Psoas muscle (tissue), 8 donors: ENCODE measurements at places on chromosomes 16 and 17. TPM values are rescaled to one million over a fixed set of nuclear protein-coding genes. Genes with fewer than 3 reads are reported as not detected.

Gene KRT33B
- total RNA-seq = not detected

DNA sequence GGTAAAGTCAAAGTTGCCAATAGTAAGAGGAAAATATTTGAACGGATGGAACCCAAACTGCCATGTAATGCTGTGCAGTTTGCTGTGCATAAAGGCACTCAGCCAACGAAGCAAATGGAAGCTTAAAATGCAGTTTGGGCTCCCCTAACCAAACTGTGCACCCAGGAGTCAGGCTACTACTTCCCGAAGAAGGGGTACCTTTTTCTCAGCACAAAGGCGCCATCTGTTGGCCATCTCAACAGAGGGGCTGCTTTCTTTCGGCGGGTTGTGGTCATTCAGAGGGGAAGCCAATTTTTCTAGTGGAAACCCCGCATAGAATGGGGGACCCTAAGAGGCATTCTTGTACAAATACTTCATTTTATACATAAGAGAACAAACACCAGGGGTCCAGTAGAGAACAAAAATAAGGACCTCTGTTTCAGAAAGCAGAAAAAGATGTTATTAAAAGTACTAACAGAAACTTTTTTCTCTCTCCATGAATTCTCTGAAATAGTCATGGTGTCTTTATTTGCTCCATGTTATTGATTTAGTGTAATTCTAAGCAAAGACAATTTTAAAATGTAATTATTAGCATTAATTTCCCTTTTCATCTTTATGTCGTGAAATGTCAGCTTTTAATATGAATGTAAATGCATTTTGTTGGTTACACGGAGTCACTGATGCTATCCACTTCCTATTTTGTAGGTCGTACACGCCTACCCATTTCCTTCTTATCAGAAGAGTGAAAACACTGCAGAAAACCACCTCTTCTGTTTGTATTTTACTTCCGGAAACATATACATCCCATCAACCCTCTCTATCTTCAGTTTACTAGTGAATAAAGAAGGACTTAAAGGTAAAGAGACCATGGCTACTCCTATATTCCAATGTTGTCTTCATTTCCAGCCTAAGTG lies 453.3 kb downstream of the KCNJ2 start:
- no peaks in the 10 kb centered on the region for H3K27me3 ChIP-seq
- peak; percentile 25 for DNase-seq
- peaks cover 4% of the 10 kb centered on the region for H3K4me1 ChIP-seq
- H3K4me3 ChIP-seq = peak overlapping the region; percentile 24
- no peak overlapping the region for H3K27ac ChIP-seq

DNA sequence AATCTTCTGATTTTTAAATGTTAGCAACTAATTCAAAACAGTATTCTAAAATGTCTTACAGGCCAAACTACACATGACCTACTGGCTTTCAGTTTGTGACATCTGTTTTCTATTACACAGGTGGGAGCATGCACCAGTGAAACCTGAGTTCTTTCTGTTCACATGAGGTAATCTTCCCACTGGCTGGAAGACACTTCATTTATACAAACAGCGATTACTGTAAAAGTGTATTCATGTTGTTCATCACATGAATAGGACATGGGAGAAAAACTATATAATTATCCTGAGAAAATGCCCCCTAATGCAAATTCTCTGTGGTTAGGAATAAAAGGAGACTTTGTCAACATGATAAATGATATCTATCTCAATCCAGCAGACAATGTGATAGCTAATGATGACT lies 11.1 kb upstream of the PIK3R5 start:
- no peaks in the 10 kb centered on the region for H3K36me3 ChIP-seq
- H3K27me3 ChIP-seq = no peaks in the 10 kb centered on the region
- no peak for DNase-seq

- DNase-seq = no peak
- no peak overlapping the region for H3K27ac ChIP-seq
- no peak overlapping the region for H3K4me3 ChIP-seq
- no peaks in the 10 kb centered on the region for H3K27me3 ChIP-seq
These were observed 21.4 kb upstream of the SPNS2 start for GRCh38 chr17:4477255-4477791.

- no peak overlapping the region for H3K4me3 ChIP-seq
- no peak for DNase-seq
- no peak overlapping the region for H3K27ac ChIP-seq
- no peaks in the 10 kb centered on the region for H3K4me1 ChIP-seq
- peaks cover 92% of the 10 kb centered on the region for H3K27me3 ChIP-seq
- no peaks in the 10 kb centered on the region for H3K36me3 ChIP-seq
These were observed 8.1 kb upstream of the CXCL16 start for GRCh38 chr17:4747847-4748246.

GRCh38 chr16:13911871-13912270 lies 8.1 kb upstream of the ERCC4 start:
- no peak for DNase-seq
- H3K4me3 ChIP-seq = no peak overlapping the region
- H3K27me3 ChIP-seq = no peaks in the 10 kb centered on the region
- H3K27ac ChIP-seq = no peak overlapping the region
- H3K36me3 ChIP-seq = no peaks in the 10 kb centered on the region
- peaks cover 10% of the 10 kb centered on the region for H3K4me1 ChIP-seq

- peak overlapping the region; percentile 53 for H3K27ac ChIP-seq
- H3K4me3 ChIP-seq = no peak overlapping the region
- DNase-seq = no peak
- peaks cover 3% of the 10 kb centered on the region for H3K27me3 ChIP-seq
These were observed 23.3 kb upstream of the NGFR start for GRCh38 chr17:49471769-49472168.

Gene TMC5
- total RNA-seq = not detected

Gene ZP2
- not detected for total RNA-seq

DNA sequence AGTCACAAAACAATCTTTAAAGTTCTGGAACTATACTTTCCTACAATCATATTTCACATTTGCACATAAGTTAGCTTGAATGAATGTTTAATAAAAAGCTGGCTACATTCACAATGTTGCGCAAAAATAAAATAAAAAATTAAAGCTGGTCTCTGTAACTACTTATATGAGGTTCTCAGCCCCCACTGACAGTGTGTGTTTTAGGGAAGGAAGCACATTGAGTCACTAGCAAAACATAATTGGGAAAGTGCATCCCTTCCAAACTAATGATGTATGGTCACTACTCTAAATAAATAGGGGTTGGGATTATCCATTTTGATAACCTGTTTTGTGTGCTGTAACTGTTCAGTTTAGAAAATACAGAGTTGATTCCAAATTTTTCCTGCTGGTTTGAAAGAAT lies 251.9 kb downstream of the IRX3 start:
- H3K4me1 ChIP-seq = peaks cover 13% of the 10 kb centered on the region
- no peaks in the 10 kb centered on the region for H3K36me3 ChIP-seq
- H3K27ac ChIP-seq = no peak overlapping the region
- H3K27me3 ChIP-seq = no peaks in the 10 kb centered on the region

- no peaks in the 10 kb centered on the region for H3K4me1 ChIP-seq
- H3K27ac ChIP-seq = no peak overlapping the region
- H3K27me3 ChIP-seq = no peaks in the 10 kb centered on the region
- no peak for DNase-seq
These were observed 35.2 kb downstream of the KIAA0513 start for GRCh38 chr16:85062845-85063244.

- no peak overlapping the region for H3K4me3 ChIP-seq
- no peak overlapping the region for H3K27ac ChIP-seq
- H3K27me3 ChIP-seq = no peaks in the 10 kb centered on the region
- H3K4me1 ChIP-seq = peaks cover 5% of the 10 kb centered on the region
These were observed 157.9 kb downstream of the RPTOR start for GRCh38 chr17:80702315-80703141.

DNA sequence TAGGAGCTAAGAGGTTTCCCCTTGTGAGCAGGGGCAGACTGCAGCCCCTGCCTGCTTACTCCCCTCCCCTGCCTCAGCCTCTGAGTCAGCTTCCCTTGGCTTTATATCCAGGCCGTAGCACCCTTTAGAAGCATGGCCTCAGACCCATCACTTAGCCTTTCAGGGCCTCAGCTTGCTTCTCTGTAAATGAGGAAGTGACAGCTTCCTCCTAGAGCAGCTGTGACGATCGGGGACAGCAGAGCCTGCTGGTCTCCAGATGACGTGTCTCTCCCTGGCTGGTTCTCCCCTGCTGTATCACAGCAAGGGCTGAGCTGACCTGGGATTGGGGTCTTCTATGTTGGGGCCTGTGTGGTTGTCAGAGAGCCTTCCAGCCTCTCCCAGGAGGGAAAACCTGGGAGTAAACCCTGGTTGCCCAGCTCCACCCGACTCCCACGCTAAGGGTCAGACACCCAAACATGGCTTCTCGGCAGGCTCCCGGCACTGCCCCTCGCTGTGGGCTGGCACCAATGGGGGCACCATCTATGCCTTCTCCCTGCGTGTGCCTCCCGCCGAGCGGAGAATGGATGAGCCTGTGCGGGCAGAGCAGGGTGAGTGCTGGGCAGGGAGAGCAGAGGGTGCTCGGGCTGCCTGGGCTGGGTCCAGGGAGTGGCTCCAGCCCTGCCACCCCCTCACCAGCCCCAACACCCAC lies 16.3 kb upstream of the MYO15B start:
- H3K27ac ChIP-seq = no peak overlapping the region
- no peak for DNase-seq
- H3K4me1 ChIP-seq = no peaks in the 10 kb centered on the region
- no peaks in the 10 kb centered on the region for H3K36me3 ChIP-seq
- H3K4me3 ChIP-seq = no peak overlapping the region

DNA sequence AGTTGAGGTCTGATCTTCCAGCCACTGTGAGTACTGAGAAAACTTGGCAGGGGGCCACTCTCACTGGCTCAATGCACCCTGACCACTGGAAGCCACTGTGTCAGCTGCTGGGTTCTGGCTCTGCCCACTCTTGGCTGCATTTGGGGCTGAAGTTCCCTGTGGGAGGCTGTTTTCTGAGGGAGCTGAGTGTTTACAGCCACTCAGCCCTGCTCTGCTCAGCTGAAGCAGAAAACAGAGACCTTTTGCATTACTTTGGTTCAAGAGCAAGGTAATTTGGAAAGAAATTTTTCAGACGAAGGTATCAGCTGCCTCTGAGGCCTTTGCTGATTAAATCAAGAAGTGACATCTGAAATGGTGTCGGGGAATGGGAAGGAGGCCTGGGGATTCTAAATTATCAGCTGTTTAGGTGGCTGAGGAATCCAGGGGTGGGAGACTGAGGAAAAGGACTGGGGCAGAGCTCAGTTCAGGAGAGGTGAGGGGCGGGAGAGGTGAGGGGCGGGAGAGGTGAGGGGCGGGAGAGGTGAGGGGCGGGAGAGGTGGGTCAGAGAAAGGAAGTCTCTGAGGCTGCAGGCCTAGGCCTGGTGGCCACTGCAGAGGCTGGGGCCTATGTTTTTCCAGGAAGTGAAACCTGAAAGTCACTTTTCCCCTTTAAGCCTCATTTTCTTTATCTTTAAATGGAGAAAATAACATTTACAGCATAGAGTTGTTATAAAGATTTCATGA lies at the start of gene ACSM5:
Gene ACSM5, plus strand, starts transcription at position 137 of the 723 bp plus-strand sequence. CDS start 1,951 bp downstream, outside the sequence.
- DNase-seq = peak; percentile 53
- H3K4me3 ChIP-seq = peak within 1 kb of the TSS; percentile 57
- no peaks in the 10 kb centered on the region for H3K4me1 ChIP-seq
- no peaks in the 10 kb centered on the region for H3K36me3 ChIP-seq
- no peaks in the 10 kb centered on the region for H3K27me3 ChIP-seq
- H3K27ac ChIP-seq = peak within 1 kb of the TSS; percentile 46

Gene TMEM88
- 21.0 TPM for total RNA-seq

GRCh38 chr17:22142091-22142490 lies 449.8 kb downstream of the KCNJ18 start:
- no peak overlapping the region for H3K27ac ChIP-seq
- no peaks in the 10 kb centered on the region for H3K36me3 ChIP-seq
- no peaks in the 10 kb centered on the region for H3K4me1 ChIP-seq
- H3K27me3 ChIP-seq = no peaks in the 10 kb centered on the region
- no peak overlapping the region for H3K4me3 ChIP-seq

DNA sequence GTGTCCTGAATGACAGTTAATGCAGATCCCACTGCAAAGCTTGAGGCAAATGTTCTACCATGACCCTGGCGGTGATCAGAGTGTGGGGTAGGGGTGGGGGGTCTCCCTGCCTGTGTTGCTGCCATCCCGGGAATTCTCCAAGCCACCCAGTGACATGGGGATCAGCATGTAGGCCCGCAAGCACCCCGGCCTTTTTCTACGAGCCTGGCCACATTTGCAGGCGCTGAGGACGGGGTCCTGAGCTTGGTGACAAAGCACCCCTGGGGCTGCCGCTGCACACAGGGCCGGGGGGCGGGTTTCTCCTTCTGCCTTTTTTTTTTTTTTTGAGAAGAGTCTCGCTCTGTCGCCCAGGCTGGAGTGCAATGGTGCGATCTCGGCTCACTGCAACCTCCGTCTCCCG lies 35.8 kb downstream of the SLC7A5 start:
- H3K36me3 ChIP-seq = peaks cover 88% of the 10 kb centered on the region
- no peak overlapping the region for H3K4me3 ChIP-seq
- H3K4me1 ChIP-seq = no peaks in the 10 kb centered on the region
- H3K27me3 ChIP-seq = no peaks in the 10 kb centered on the region

Gene FGF11
- 10.1 TPM for total RNA-seq

- no peak overlapping the region for H3K27ac ChIP-seq
- no peak overlapping the region for H3K4me3 ChIP-seq
- no peaks in the 10 kb centered on the region for H3K36me3 ChIP-seq
These were observed 20.9 kb upstream of the PSMD7 start for GRCh38 chr16:74275711-74276110.

DNA sequence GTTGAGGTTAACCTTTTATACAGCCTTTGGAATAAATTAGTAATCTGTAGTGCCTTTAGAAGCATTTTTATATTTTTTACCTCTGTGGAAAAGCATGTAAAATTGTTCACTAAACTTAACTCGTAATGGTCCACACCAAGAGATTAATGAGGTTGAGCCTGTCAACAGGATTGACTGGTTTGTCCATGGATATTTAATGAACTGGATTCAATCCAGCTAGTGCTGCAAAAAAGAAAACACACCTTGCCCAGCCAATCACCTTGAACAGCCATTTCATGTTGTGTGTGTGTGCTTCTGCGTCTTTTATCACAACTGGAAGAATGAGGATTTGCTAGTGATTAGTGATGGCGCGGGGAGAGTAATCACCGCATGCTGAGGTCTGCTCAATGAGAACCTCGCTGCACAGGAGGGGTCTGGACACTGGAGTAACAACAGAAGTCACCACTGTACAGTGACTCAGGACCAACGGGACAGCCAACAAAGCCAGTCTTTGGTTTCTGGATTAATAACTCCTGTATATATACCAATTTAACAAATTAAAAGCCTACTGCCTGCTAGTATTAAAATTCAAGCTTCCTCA lies 33.7 kb downstream of the LITAFD start:
- no peak for DNase-seq
- H3K27ac ChIP-seq = no peak overlapping the region
- H3K36me3 ChIP-seq = peaks cover 100% of the 10 kb centered on the region
- H3K4me1 ChIP-seq = no peaks in the 10 kb centered on the region

- no peak for DNase-seq
- H3K36me3 ChIP-seq = no peaks in the 10 kb centered on the region
- no peak overlapping the region for H3K27ac ChIP-seq
- H3K4me1 ChIP-seq = no peaks in the 10 kb centered on the region
- H3K4me3 ChIP-seq = no peak overlapping the region
- no peaks in the 10 kb centered on the region for H3K27me3 ChIP-seq
These were observed 55.4 kb downstream of the ABAT start for GRCh38 chr16:8729779-8730334.

GRCh38 chr16:48576927-48577326 lies 33.1 kb downstream of the N4BP1 start:
- H3K27me3 ChIP-seq = no peaks in the 10 kb centered on the region
- no peak overlapping the region for H3K4me3 ChIP-seq
- peaks cover 31% of the 10 kb centered on the region for H3K4me1 ChIP-seq
- no peaks in the 10 kb centered on the region for H3K36me3 ChIP-seq

- no peaks in the 10 kb centered on the region for H3K27me3 ChIP-seq
- H3K4me1 ChIP-seq = peaks cover 61% of the 10 kb centered on the region
- DNase-seq = peak; percentile 60
- peak overlapping the region; percentile 92 for H3K27ac ChIP-seq
- H3K36me3 ChIP-seq = peaks cover 47% of the 10 kb centered on the region
- no peak overlapping the region for H3K4me3 ChIP-seq
These were observed 25.1 kb downstream of the AKAP1 start for GRCh38 chr17:57110152-57110542.

Gene SLC47A2
- total RNA-seq = not detected

Gene PRR35
- not detected for total RNA-seq
